ENCODE measurements at places on chromosomes 6 and 20. TPM values are rescaled to one million over a fixed set of nuclear protein-coding genes. Genes with fewer than 3 reads are reported as not detected.

DNA sequence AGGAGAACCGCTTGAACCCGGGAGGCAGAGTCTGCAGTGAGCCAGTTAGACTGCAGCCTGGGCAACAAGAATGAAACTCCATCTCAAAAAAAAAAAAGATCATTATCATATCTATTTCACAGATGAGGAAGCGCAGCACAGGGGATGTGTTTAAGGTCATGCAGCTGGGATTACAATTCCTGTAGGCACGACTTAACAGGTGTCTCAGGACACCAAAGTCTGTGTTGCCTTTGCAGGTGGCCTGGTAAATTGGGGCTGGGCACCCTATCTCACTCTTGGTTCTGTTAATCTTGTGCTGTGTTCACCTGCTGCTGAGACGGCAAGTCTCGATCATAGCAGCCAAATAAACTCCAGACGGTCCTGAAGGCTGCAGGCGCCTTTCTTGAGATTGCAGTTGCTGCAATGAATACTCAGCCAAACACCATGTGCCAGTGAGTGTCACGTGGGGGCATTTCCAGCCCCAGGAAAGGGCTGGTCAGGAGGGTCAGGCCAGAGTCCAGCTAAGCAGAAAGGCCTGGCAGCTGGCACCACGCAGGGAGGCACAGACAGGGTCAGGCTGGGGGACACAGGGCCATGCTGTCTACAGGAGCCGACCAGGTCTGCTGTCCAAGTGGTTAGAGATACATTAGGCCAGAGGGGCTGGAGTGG is 55.8 kb downstream of the FGD2 start:
- H3K4me1 ChIP-seq: peaks cover 15% of the 10 kb centered on the region
- H3K27ac ChIP-seq: no peak overlapping the region
- DNase-seq: peak; percentile 70
- H3K4me3 ChIP-seq: no peak overlapping the region
- no peaks in the 10 kb centered on the region for H3K27me3 ChIP-seq

DNA sequence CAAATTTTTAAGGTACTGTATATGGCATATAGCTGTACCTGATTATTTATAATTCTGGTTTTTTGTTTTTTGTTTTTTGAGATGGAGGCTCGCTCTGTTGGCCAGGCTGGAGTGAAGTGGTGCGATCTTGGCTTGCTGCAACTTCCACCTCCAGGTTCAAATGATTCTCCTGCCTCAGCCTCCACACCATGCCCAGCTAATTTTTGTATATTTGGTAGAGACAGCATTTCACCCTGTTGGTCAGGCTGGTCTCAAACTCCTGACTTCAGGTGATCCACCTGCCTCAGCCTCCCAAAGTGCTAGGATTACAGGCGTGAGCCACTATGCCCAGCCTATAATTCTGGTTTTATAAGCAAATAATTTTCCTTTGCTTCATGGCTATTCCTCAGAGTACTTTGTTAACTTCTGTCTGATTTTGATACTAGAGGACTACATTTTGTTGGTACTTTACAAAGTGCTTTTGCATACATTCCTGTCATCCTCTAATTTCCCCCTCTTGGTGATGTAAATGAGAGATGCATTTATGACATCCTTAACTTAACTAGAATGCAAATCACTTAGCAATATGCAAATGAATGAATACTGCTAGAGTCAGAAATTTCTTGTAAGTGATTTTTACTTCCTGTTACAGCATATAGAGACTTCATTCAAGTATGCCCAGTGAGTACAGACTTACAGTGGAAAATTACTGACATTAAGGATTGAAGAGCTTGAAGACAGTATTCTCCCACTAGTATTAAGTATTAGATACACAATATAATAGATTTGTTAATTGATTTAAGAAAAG is 35.7 kb upstream of the ARID1B start:
- no peaks in the 10 kb centered on the region for H3K36me3 ChIP-seq
- no peak overlapping the region for H3K27ac ChIP-seq
- no peak for DNase-seq
- no peak overlapping the region for H3K4me3 ChIP-seq

SLC35D3 gene
- total RNA-seq: not detected

COL11A2 gene
- 2.3 TPM for total RNA-seq

All from body of pancreas (tissue), 4 donors.